ENCODE measurements at places on chromosomes 5 and 9. TPM values are rescaled to one million over a fixed set of nuclear protein-coding genes. Genes with fewer than 3 reads are reported as not detected.

Gene PDE6A
- not detected for polyA plus RNA-seq

Gene C5
- polyA plus RNA-seq = 0.66 TPM

Gene SPATA31D4
- not detected for polyA plus RNA-seq

Gene EGFLAM
- polyA plus RNA-seq = not detected

Gene C9orf152
- polyA plus RNA-seq = not detected

GRCh38 chr9:89576404-89576839 is 28.4 kb upstream of the GADD45G start:
- no peak overlapping the region for H3K4me3 ChIP-seq
- peaks cover 10% of the 10 kb centered on the region for H3K27me3 ChIP-seq
- peak; percentile 16 for DNase-seq
- H3K27ac ChIP-seq = no peak overlapping the region

GRCh38 chr9:136230365-136230764 is 15.2 kb downstream of the QSOX2 start:
- DNase-seq = no peak
- H3K27me3 ChIP-seq = no peaks in the 10 kb centered on the region
- H3K4me1 ChIP-seq = peaks cover 33% of the 10 kb centered on the region
- peaks cover 9% of the 10 kb centered on the region for H3K36me3 ChIP-seq

DNA sequence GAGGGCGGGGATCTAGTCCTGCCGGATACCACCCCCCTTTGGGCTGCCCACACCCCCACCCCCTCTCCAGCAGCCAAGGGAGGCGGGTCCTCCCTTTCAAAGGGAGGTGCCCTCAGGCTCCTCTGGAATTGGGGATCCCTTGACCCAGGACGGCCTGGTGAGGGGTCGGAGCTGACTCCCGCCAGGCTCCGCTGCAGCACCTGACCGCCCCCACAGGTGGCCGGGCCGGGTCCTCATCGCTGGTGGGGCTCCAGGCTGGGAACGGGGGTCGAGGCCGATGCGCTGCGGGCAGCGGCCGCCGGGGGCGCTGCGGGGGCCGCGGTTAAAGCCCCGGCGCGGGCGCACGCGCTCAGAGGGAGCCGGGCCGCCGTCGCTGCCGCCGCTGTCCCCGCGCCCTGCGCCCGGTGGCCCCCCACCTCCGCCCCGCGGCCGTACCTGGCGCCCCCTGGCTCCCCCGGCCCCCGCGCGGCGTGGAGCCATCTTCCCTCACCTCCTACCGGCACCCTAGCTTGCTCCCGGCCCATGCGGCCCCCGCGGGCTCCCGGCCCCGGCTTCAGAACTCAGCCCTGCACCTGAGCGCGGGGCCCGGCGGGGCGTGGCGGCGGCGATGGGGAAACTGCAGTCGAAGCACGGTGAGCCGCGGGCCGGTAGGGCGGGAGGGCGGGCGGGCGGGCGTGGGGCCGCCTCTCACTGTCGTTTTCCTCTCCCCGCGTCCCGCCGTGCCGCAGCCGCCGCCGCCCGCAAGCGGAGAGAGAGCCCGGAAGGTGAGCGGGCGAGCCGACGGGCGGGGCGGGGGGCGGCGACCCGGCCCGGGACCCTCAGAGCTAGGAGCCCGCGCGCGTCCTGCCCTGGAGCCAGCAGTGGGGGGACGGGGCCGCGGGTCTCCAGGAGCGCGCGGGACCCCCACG is at the start of gene NKD2:
Gene NKD2 (plus strand): TSS at position 352 of the 908 bp plus-strand sequence. CDS start 256 bp downstream, at position 608.
- H3K4me3 ChIP-seq = no peak within 1 kb of the TSS
- peak; percentile 37 for DNase-seq
- H3K27ac ChIP-seq = no peak within 1 kb of the TSS
- no peaks in the 10 kb centered on the region for H3K36me3 ChIP-seq
- peaks cover 21% of the 10 kb centered on the region for H3K4me1 ChIP-seq
- peaks cover 29% of the 10 kb centered on the region for H3K27me3 ChIP-seq

GRCh38 chr9:37693260-37693659 is 42.5 kb downstream of the FRMPD1 start:
- DNase-seq = no peak
- peaks cover 4% of the 10 kb centered on the region for H3K27me3 ChIP-seq
- H3K36me3 ChIP-seq = no peaks in the 10 kb centered on the region
- no peak overlapping the region for H3K4me3 ChIP-seq

DNA sequence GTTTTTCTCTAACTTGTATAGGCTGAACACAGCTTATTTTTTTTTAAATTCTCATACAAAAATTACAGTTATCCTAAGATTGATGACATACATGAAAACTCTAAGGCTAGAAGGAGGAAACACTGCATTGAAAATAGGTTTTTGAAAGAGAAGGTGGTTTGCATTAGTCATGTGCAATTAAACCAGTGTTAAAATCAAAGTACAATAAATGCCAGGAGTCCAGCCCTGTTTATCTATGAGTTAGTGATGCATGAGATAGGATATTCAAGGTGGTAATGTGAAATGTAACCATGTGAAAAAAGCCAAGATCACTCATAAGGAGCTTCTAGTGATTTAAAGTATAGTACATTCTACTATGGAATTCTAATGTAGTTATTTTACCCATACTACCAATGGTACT is 444.9 kb upstream of the CYLC2 start:
- no peaks in the 10 kb centered on the region for H3K27me3 ChIP-seq
- no peaks in the 10 kb centered on the region for H3K4me1 ChIP-seq
- H3K4me3 ChIP-seq = no peak overlapping the region
- no peak overlapping the region for H3K27ac ChIP-seq
- DNase-seq = no peak

DNA sequence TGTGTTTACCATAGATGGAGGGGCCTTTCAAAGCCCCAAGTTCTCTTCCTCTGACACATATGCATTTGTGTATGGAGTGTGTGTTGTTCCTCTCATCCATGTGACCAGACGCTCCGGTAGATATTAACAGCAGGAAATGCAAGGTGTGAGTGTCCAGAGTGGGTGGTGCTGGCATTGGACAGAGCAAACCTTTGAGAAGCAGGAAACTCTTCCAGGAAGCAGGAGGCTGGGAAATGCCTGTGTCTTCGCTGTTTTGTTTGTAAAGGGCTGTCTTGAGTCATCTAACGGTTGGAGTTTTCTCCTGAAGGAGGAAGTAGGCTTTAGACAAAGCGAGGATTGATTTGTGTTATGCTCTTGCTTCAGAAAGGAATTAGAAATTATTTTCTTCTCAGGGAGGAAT is 370.9 kb downstream of the PLK2 start:
- H3K27me3 ChIP-seq = no peaks in the 10 kb centered on the region
- no peak overlapping the region for H3K27ac ChIP-seq
- DNase-seq = no peak
- no peak overlapping the region for H3K4me3 ChIP-seq

- H3K4me3 ChIP-seq = no peak overlapping the region
- no peak overlapping the region for H3K27ac ChIP-seq
- DNase-seq = no peak
- H3K36me3 ChIP-seq = no peaks in the 10 kb centered on the region
- no peaks in the 10 kb centered on the region for H3K27me3 ChIP-seq
- no peaks in the 10 kb centered on the region for H3K4me1 ChIP-seq
Observed at GRCh38 chr9:130343445-130343918, 77.9 kb downstream of the HMCN2 start.

GRCh38 chr5:34490506-34491250 is 165.4 kb upstream of the RAI14 start:
- H3K4me3 ChIP-seq = no peak overlapping the region
- DNase-seq = no peak

All from CD4-positive, alpha-beta memory T cell (primary cell).